H7 (cell line): ENCODE measurements at places on chromosomes 4 and X. TPM values are rescaled to one million over a fixed set of nuclear protein-coding genes. Genes with fewer than 3 reads are reported as not detected.

GRCh38 chr4:89897867-89898266, 3.2 kb downstream of the MMRN1 start:
- no peak for DNase-seq

DNA sequence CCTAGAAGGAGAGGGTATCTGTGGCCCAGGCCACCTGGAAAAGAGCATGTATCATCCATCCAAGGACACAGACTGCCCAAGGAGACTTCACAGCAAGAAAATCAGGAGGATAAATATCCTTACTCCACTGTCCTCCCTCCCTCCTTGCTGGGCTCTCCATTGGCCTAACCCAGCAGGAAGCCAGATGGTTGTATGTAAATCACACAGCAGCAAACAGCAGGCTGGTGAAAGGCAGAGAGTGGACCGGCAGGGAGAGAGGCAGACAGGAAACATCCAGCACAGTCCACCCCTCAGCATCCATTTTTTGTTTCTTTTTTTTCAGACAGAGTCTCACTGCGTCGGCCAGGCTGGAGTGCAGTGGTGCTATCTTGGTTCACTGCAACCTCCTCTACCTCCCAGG, 17.5 kb downstream of the TXK start:
- DNase-seq = no peak

The TMPRSS11B gene
- not detected in 2 replicates for total RNA-seq

The CENPC gene
- total RNA-seq = 9.7 and 16.9 TPM in 2 replicates

DNA sequence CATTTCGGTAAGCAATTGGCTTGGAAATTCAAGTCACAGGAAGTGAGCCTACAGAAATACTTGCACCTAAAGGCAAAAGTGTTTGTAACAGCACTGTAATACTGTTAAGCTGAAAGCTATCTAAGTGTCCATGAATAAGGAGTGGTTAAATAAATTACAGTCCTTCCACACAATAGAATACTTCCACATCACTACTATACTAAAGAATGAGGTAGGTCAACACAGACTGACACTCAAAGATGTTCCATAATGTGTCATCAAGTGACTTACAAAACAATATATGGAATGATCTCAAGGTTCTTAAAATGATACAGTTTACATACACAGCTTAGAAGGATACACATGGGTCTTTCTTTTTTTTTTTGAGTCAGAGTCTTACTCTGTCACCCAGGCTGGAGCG, 27.0 kb downstream of the SLC10A6 start:
- no peak for DNase-seq

DNA sequence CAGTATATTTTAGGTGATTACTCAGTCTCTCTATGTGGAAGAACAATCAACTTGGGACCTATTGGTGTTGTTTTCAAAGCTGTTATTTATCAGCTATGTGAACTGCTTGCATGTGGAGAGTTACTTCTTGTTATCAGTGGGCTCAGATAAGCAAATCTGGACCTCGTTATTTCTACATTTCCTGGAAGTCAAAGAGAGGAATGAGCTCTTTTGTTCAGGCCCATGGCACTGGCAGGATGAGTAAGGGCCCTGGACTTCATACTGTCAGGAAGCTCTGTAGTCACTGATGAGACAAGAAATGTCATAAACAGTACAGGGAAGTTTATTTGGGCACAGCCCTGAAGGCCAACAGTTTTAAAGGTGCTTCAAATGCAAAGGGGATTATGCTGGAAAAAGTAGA, 760.6 kb upstream of the EPHA5 start:
- DNase-seq = no peak
